Head of caudate nucleus (tissue), 42 donors: ENCODE measurements at places on chromosomes 6 and 20.

DNA sequence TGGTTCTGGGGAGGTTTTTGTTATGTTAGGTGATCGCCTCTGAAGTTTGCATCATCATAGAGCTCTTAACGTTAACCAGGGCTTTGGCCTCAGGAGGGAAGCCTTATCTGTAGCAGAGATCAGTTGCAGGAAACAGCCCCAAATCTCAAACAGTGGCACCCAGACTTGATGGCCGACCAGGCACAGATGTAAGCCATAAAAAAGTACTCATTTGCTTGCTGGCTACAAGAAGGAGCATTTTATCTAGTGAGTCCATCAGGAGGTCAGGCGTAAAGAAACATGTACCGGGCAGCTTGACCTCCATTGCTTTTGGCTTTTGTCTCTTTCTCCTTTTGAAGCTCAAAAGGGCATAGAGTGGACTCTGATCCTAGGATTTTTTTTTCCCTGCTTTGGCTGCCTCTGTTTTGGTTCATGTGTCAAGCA lies 122.3 kb downstream of the CCDC170 start:
- DNase-seq = no peak

GRCh38 chr20:49697071-49697470 lies 16.6 kb downstream of the B4GALT5 start:
- no peak for DNase-seq

GRCh38 chr20:11521476-11522365 lies 396.0 kb upstream of the BTBD3 start:
- no peak for DNase-seq

GRCh38 chr6:150177952-150178520 lies 35.2 kb downstream of the PPP1R14C start:
- no peak for DNase-seq

- DNase-seq = no peak
These were observed 16.2 kb downstream of the L3MBTL3 start for GRCh38 chr6:130034378-130035146.

DNA sequence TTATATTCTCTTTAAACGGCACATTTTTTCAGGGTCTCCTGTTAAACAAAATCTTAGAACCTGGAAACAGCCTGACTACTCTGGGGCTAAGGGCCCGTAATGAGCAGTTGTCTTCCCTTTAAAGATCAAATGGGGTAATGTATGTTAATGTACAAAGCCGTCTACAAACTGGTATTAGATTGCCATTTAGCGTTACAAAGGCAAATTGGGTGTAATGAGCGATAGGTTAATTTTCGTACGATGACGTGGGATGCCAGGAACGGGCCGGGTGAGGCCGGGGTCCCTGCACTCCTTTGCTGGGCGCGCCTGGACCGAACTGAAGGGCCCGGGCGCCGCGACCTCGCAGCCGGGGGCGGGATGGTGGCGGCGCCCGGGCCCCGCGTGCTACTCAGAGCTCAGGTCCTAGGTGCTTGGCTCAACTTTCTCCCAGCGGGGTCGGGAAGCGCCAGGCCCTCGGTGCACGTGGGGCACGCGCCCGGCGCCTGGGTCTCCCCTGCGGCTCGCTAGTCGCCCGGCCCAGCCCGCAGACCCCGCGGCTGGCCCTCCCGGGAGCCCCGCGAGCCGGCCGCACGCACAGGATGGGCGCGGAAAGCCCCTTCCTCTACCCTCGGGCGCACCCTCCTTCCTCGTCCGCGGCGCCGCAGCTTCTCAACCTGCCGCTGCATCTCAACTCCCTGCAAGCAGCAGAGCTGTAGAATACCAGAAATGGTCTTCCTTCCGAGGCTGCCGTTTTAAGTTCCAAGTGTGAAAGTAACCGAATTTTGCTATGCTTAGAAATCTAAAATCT lies 5.9 kb downstream of the NKX2-4 start:
- no peak for DNase-seq

DNA sequence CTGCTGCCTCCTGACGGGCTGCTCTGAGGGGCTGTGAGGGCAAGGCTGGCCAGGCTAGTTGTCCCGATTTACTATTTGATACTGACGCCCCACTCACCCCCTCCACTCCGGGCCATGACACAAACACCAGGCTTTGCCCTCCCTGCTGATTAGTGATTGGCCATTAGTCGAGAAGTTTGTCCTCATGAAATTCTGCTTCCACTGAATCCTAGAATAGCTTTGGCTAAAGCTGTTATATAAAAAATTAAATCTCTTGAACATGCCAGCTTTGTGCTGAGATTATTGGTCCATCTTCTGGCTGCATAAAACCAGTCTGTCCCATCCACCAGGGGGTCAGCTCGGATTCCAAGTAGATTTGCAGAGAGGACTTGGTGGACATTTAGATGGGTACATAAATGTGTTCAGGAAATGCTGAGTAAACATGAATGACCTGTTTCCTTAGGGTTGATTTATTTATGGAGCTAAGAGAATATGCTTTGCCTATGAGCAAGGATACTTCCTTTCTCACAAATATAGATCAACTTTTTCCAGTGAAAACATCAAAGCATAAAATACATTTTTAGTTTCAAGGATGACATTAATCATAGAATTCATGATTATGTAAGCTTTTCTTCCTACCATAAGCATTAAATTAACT lies at the start of gene GABRR2:
TSS of gene GABRR2 (minus strand) at position 51 of the 637 bp plus-strand sequence. CDS start 134 bp downstream, outside the sequence.
- no peak for DNase-seq

- no peak for DNase-seq
These were observed 17.7 kb upstream of the STX16 start for GRCh38 chr20:58633161-58634053.

- DNase-seq = no peak
These were observed 25.2 kb downstream of the UST start for GRCh38 chr6:148771896-148772554.

- no peak for DNase-seq
These were observed 10.7 kb downstream of the ZFAND3 start for GRCh38 chr6:37830225-37830624.

DNA sequence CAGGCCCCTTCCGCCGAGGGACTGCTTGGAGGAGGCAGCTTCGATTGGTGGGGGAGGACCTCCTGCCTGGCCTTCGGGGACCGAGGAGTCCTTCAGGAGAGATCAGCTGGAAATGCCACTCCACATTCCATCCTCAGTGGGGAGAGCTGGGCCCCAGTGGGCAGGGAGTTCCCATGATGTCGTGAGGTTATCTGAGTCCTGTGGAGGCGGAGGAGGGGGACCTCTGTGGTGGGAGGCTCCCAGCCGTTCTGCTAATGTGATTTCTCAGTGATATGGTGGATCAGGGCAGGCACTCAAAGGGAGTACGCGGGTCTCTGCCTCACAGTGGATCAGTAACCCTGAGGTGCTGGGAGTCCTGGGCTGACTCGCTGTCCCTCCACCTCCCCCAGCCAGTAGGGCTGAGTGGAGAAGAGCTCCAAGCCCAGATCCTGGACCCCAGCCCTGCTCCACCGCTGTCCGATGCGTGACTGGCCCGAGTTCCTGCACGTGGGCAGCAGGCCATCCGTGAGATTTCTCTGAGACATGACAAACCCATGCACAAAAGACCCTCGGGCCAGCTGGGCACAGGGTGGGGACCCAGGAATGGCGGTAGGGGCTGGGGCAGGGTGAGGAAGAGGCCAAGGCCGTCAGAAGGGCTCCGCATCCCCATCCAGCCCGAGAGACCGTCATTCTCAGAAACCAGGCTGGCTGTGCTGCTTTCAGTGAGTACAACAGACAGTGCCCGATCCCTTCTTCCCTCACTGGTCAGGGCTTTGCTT lies 195.8 kb downstream of the TAF4 start:
- no peak for DNase-seq

GRCh38 chr6:125745281-125746018 lies 4.0 kb upstream of the HEY2 start:
- DNase-seq = no peak

GRCh38 chr6:22928775-22929174 lies 359.4 kb downstream of the HDGFL1 start:
- DNase-seq = no peak
